ENCODE measurements at places on chromosomes 1 and 21. TPM values are rescaled to one million over a fixed set of nuclear protein-coding genes. Genes with fewer than 3 reads are reported as not detected.

The FABP3 gene
- 36.1 TPM for total RNA-seq

The LUZP1 gene
- 21.8 TPM for total RNA-seq

The TESK2 gene
- total RNA-seq = 7.4 TPM

The CELSR2 gene
- 22.4 TPM for total RNA-seq

The NPPA gene
- total RNA-seq = 1.3 TPM

The CNTN2 gene
- 2.0 TPM for total RNA-seq

GRCh38 chr1:165637427-165637826 is 6.4 kb downstream of the MGST3 start:
- no peak for DNase-seq

- DNase-seq = no peak
These were observed 102.8 kb upstream of the ARTN start for GRCh38 chr1:43830802-43831201.

GRCh38 chr1:35533586-35533985 is 23.6 kb downstream of the KIAA0319L start:
- DNase-seq = no peak

DNA sequence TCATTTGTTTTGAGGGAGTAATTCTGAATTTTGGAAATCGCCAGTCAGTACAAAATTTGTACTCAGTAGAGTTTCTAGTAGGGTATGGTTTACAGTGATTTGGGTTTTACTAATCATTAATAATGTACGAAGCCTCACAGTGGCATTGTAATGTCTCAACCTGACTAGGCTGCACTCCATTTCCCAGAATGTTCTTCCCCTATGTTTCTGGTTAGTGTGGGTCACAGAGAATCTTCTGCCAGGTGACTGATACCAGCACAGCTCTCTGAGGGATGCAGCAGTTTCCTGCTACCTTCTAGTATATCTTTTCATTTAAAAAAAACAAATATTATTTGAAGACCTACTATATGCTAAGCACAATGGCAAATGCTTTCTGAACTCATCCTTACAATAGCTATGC is 112.9 kb downstream of the PTPN14 start:
- DNase-seq = no peak

- DNase-seq = no peak
These were observed 24.2 kb upstream of the ATP6V1G3 start for GRCh38 chr1:198564716-198565115.

DNA sequence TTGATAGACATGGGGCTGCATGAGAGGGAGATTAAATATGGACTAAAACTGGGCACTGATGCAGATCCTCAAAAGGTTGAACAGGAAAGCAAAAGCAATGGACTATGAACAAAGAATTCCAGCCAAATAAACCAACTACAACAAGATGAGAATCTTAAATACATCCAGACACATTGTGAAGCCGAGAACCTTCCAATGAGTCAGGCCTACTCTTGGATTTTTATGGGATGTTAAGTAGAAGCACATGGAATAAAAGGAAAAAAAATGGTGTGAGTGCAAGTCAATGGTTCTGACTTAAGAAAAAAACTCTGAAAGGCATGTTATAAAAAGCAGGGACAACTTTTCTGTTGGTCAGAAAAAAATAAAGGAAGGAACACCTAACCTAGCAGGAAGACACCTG is 227.2 kb downstream of the DPYD start:
- no peak for DNase-seq

DNA sequence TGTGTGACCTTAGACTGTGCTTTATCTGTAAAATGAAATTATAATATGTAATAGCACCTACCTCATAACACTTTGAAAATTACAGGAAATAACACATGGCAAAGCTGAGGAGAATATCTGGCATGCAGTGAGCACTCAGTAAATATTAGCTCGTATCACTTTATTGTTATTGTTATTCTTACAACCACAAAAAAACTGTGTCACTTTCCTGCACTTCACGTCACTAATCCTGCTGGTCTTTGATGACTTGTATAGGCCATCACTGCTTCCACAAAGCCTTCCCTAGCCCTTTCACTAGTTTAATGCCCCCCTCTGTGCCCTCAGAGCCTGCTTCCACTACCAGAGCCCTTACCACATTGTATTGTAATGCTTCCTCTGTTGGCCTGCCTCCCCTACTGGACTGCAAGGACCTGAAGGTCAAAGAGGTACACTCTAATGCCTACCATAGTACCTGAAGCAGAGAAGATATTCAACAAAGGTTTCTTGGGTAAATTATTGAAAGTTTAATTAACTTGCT is 231.6 kb downstream of the NFIA start:
- DNase-seq = no peak

DNA sequence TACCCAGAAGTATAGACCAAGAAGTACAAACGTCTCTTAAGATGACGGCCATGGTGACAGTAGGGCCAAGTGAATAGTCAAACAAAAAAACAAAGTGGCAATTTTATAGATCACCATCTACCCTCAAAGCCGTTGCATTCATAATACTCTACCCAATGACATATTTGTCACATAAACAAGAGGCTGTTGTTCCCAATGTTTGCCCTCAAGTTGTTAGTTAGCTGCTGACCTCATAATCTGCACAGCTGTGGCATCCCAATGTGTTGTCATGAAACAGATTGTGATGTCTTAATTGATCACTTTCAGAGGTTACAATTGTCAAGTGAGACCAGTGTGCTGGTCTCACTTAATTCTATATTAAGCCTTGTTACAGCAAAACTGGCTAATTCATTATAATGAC is 333.8 kb downstream of the ST6GALNAC3 start:
- no peak for DNase-seq

DNA sequence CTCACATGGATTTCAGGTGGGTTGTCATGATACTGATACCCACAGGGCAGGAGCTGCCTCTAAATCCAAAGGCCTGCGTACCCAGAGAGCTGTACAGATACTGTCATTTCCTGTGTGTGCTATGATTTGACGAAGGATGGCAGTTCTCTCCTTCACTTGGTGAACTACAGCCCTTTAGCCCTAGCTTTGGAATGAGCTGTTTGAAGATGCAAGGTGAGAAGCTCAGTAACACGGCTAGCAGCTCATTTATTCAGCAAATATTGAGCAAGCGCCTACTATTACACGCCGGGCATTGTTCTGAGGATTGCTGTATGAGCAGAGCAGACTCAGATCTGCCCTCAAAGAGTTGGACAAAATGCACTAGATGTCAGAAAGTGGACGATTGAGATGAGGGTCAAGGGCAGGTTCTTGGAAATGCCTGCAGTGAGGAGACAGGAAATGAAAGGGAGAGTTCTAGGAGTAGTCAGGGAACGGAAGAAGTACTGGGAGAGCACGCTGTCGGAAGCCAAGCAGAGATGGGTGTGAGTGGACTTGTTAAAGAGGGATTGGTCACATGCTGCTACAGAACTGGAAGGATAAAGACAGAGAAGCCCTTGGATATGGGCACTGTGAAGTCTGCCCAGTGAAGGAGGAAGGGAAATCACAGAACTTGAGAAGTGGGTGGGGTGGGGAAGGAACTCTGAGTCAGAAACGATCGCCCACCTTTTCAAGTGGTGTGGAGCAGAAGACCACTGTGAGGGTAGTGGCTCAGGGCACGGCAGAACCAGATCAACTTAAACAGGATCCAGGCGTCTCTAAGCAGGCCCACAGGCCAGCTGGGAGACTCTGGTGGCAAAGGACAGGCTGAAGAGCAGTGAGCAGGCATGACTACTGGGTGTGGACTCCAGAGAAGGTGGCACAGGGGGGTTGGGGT is 7.1 kb downstream of the PTGFRN start:
- no peak for DNase-seq

DNA sequence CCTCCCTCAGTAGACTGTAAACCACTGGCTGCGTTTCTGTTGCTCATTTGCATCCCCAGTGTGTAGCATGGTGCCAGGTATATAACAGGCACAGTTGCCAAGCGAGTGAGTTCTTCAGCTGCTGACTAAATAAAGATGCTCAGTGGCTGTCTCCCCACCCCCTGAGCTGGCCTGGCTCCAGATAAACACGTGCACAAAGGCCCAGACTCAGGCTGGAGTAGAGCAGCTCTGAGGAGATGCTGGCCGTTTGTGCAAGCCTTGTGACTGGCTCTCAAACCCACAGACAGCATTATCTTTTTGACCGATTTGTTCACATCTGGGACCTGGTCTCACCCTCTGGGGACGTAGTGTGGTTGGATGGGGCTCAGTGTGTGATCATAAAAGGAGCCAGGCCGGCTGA is 7.1 kb downstream of the CHRNB2 start:
- DNase-seq = no peak

- no peak for DNase-seq
These were observed 31.3 kb upstream of the SLC30A10 start for GRCh38 chr1:219959540-219960203.

All from skin of body (tissue), 3 donors.